Natural killer cell (primary cell): ENCODE measurements at places on chromosomes 6 and 20. TPM values are rescaled to one million over a fixed set of nuclear protein-coding genes. Genes with fewer than 3 reads are reported as not detected.

DNA sequence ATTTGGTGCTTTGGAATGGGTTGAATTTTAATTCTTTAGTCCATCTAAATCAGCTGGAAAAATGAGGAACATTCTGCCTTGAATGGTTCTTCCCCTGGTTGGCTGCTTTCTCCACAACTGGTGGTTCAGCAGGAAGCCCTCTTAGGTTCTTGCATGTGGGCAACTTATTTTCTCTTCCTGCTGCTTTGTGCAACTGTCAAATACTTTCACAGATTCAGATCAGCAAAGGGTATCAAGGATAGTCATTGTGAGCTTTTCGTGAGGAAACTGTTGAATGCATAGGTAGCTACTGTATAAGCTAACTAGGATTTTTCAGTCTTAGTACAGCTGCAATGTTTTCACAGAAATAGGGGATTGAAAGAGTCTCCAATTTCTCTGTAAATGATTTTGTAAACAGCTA is 72.9 kb upstream of the MRAP2 start:
- DNase-seq: no peak
- H3K36me3 ChIP-seq: peaks cover 34% of the 10 kb centered on the region
- H3K27ac ChIP-seq: no peak overlapping the region
- no peaks in the 10 kb centered on the region for H3K27me3 ChIP-seq
- H3K4me1 ChIP-seq: no peaks in the 10 kb centered on the region
- no peak overlapping the region for H3K4me3 ChIP-seq

GRCh38 chr6:162056745-162057144 is 670.8 kb downstream of the PRKN start:
- no peak overlapping the region for H3K27ac ChIP-seq
- no peak for DNase-seq
- no peak overlapping the region for H3K4me3 ChIP-seq
- no peaks in the 10 kb centered on the region for H3K27me3 ChIP-seq
- no peaks in the 10 kb centered on the region for H3K4me1 ChIP-seq

- H3K27me3 ChIP-seq: no peaks in the 10 kb centered on the region
- no peaks in the 10 kb centered on the region for H3K4me1 ChIP-seq
- no peak overlapping the region for H3K27ac ChIP-seq
- no peak for DNase-seq
Observed at GRCh38 chr20:48238781-48239180, 453.5 kb upstream of the SULF2 start.

DNA sequence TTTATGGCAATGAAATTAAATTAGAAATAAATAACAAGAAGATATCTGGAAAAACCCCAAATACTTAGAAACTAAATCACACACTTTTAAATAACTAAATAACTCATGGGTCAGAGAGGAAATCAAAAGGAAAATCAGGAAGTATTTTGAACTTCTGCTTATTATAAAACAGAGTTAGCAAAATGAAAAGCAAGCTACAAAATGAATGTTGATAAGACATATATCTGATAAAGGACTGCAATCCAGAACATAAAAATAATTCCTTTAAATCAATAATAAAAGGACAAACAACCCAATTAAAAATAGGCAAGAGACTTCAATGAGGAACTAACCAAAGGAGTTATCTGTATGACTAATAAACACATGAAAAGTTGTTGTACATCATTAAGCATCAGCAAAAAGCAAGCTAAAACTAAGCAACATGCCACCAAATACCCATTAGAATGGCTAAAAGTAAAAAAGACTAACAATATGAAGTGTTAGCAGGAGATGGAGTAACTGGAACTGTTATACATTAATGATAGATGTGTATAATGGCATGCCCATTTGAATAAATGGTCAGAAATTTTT is 38.9 kb upstream of the STMND1 start:
- H3K27me3 ChIP-seq: peaks cover 3% of the 10 kb centered on the region
- no peaks in the 10 kb centered on the region for H3K4me1 ChIP-seq
- no peak overlapping the region for H3K27ac ChIP-seq
- H3K4me3 ChIP-seq: no peak overlapping the region
- no peak for DNase-seq

- no peaks in the 10 kb centered on the region for H3K27me3 ChIP-seq
- H3K4me1 ChIP-seq: no peaks in the 10 kb centered on the region
- no peaks in the 10 kb centered on the region for H3K36me3 ChIP-seq
- DNase-seq: no peak
- no peak overlapping the region for H3K27ac ChIP-seq
- H3K4me3 ChIP-seq: no peak overlapping the region
Observed at GRCh38 chr6:18022398-18023231, 35.2 kb upstream of the KIF13A start.

DNA sequence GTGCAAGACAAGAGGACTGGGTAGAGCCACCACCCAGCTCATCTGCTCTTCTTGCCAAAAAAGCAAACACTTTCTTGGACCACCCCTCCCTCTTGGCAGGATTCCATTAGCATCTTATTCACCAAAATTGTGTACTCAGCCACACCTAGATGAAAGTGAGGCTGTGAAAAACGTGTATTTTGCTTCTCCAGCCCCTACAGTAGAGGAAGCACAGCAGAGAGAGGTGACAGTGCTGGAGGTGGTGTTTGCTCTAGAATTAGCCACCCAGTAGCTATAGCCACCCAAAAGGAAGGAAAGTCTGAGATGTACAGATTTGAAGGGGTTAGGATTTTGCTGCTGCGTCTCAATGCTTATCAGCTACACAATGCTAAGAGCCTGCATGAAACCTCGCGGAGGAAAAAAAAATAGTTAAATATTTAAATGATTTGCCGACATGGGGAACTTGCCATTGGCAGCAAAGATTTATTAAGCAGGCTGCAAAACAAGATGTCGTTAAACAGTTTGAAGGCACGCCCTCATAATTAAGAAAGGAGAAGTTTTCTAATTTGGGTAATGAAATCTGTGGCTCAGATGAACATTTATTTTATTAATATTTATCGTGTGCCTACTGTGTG is 287.3 kb downstream of the ZNF217 start:
- DNase-seq: no peak
- H3K27me3 ChIP-seq: no peaks in the 10 kb centered on the region
- H3K27ac ChIP-seq: no peak overlapping the region
- no peaks in the 10 kb centered on the region for H3K36me3 ChIP-seq
- H3K4me1 ChIP-seq: no peaks in the 10 kb centered on the region

DNA sequence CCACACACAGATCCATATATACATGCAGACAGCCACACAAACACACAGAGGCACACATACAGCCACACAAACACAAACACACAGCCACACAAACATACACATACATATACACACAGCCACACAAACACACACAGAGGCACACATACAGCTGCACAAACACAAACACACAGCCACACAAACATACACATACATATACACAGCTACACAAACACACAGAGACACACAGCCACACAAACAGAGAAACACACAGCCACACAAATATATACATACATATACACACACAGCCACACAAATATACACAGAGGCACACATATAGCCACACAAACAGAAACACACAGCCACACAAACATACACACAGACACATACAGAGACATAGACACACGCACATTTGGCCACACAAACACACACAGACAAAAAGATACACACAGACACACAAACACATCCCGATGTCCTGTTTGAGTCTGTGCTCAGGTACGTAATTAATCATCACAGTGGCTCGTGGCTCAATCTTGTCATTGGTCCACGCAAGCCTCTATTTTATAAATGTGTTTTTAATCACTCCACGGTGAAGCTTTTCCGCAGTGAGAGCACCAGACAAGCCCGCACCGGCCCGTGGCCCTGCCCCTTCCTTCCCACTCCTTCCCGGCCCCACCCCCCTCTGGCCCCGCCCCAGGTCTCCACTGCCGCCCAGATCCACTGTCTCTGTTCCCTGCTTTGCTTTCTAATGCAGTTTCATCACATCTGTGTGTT is 135.3 kb downstream of the CDH4 start:
- H3K4me1 ChIP-seq: no peaks in the 10 kb centered on the region
- no peaks in the 10 kb centered on the region for H3K36me3 ChIP-seq
- no peak overlapping the region for H3K4me3 ChIP-seq
- DNase-seq: no peak
- no peaks in the 10 kb centered on the region for H3K27me3 ChIP-seq
- no peak overlapping the region for H3K27ac ChIP-seq

The FOXC1 gene
- total RNA-seq: 0.21 TPM

The GNMT gene
- 2.0 TPM for total RNA-seq

The MCHR2 gene
- not detected for total RNA-seq

The NRSN1 gene
- total RNA-seq: not detected

The ARHGAP40 gene
- total RNA-seq: not detected

The ZNF311 gene
- total RNA-seq: 0.23 TPM
